ENCODE measurements at places on chromosomes 16 and 17.
A peak's percentile ranks its signal among the peaks of the same experiment; 100 is the strongest.

DNA sequence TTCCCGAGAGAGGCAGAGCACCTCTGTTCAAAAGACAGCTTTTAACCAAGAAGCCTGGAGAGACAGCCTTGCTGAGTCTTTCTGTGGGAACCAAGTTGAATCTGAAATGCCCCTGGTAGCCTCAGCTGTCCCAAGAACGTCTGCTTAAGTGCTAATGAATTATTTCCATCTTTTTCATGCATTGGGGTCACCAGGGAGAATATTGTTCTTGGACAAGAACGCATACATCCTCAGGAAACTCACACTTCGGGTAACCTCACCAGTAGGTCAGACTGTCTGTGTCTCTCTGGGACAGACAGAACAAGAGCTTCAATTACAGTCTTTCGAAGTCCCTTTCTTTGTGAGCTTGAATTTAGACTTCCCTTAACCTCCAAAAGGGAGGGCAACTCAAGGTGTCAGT, 134.6 kb upstream of the ADAMTS18 start:
- DNase-seq: no peak

DNA sequence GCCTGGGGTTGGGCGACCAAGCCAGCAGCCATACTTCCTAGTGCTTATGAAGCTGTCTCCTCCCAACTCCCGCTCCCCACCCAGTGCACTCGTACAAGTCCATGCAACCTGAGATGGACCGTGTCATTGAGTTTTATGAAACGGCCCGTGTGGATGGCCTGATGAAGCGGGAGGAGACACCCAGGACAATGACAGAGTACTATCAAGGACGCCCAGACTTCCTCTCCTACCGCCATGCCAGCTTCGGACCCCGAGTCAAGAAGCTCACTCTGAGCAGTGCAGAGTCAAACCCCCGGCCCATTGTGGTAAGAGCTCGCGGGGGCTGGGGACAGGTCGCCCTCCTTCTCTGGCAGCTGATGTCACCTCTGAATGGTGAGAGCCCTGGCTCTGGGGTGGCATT, 11.0 kb upstream of the KATNB1 start:
- DNase-seq: no peak

GRCh38 chr17:18261146-18261515, 669 bp downstream of the MIEF2 start:
- peak; percentile 85 for DNase-seq

- no peak for DNase-seq
Observed at GRCh38 chr17:56121191-56122051, 31.9 kb upstream of the ANKFN1 start.

- DNase-seq: no peak
Observed at GRCh38 chr16:86727131-86727530, 148.8 kb downstream of the FOXL1 start.

DNA sequence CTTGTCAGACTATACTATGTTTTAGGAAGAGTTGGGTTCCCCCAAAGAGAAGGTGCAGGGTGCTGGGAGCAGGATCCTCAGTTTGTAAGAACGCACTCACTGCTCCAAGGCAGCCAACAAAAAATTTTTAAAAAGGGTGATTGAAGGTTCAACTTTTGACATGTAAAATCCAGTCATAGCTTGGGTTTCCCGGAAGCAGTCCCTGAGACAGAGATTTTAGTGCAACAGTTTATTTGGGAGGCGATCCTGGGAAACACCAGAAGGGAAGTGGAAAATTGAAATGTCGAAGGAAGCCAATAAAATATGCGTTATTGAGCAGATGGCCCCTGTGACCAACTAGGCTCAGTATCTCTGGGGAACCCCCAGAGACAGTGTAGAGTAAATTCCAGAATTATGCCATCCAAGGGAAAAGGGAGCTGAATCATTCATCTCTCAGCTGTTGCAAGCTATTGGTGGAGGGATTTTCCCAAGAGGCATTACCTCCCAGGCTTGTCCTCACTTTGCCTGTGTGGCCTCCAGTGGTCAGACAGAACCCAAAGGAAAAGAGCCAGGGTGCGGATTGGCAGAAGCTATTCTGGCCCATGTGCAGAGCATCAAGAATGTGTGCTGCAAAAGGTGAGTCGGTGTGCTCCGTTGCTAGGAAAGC, 72.9 kb downstream of the HS3ST3B1 start:
- no peak for DNase-seq

DNA sequence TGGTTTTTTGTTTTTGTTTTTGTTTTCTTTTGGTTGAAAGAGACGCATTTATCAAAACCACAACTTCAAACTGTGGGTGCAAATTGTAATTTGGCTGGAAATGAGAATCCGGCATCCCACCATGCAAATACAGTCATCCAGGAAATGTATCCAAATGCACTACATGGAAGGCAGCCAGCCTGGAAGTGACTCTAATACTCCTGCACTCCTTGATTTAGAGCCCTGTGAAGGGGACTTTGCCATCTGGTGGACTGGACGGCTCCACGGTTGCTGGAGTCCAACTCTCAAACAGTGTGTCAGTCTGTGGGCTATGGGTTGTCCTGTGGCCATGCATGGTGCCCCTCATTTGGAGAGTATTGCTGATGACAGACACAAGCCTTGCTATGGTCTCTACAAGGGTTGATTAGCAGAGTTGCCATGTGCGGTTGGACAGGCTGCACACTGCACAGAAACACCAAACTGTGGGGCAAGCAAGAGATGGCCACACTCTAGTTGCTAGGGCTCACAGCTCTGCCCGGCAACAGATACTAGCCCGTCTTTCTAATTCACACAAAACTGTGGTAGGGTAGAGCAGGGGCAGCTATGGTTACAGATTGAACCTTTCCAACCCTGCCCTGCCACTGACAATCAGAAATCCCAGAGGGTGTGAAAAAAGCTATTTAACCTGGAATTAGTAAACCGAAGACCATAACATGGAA, 62.4 kb downstream of the VAT1L start:
- no peak for DNase-seq
